ENCODE measurements at places on chromosomes 7 and 10. TPM values are rescaled to one million over a fixed set of nuclear protein-coding genes. Genes with fewer than 3 reads are reported as not detected.

DNA sequence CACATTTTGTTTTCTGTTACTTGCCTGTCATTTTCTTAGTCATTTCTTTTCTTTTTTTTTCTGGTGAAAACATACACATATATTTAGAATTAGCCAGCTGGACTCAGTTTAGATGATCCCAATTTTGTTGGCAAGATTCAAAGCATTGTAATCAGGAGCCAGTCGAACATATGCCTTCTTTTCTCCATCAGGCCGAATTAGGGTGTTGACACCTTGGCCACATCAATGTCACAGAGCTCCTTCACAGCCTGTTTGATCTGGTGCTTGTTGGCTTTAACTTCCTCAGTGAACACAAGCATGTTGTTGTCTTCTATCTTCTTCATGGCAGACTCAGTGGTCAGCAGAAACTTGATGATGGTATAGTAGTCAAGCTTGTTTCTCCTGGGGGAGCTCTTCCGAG is 32.6 kb downstream of the PHF14 start:
- no peak for DNase-seq

- DNase-seq: peak; percentile 50
Observed at GRCh38 chr10:59362959-59363381, 621 bp upstream of the FAM13C start.

The MYO3A gene
- 0.81 TPM for polyA plus RNA-seq

DNA sequence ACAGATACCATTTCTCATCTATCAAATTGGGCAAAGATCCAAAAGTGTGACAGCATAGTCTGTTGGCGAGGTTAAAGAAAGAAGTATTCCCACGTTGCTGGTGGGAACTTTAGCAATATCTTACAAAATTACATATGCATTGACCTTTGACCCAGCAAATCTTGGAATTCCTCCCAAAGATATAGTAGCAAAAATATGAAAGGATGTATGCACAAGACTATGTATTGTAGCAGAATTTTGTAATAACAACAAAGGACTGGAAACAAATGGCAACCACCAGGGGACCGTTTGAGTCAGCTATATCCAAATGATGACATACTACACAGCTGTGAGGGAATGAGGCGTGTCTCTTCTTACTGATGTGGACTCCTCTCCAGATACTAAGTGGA is 50.2 kb downstream of the KCNH2 start:
- no peak for DNase-seq

DNA sequence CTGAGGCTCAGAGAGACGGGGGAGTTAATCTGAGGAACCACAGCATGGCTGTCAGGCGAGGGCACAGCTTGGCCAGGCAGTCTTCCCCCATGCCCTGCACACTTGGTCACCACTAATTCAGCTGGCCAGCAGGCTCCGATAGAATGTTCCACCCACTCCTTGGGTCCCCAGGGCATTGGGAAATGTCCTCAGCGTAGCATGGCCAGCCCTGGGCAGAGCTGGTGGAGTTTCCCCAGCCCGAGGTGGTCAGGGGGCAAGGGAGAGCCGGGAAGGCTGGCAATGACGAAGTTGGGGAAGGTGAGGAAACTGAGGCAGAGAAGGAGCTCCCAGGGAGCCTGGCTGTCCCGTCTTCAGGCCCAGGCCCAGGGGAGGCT is 12.1 kb upstream of the GRIFIN start:
- DNase-seq: no peak
